Activated CD8-positive, alpha-beta memory T cell treated with anti-CD3 and anti-CD28 coated beads, Interleukin-2, amount 10 ng/mL, durations not matched to agents 7 days and 5 days (primary cell): ENCODE measurements at places on chromosomes 1 and 21. TPM values are rescaled to one million over a fixed set of nuclear protein-coding genes. Genes with fewer than 3 reads are reported as not detected.

BTG2 gene
- total RNA-seq: 72.2 TPM

TCHH gene
- 0.12 TPM for total RNA-seq

PCAT6 gene
- 0.94 TPM for total RNA-seq

DNA sequence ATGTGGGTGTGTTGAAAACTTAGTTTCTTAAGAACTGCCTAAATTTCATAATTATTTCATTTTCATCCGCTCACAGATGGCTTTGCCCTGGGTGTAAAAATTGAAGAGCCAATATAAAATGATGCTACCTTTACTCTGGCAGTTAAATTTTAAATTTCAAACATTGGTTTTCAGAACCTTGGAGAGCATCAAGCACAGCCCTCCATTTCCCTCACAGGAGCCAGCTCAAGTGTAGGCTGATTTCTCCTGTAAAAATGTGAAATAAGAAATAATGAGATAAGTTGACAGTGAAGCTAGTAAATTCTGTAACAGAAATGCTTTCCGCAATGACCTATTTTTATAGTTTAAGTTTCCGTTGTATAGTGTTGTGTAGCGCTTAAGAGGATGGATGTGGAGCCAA lies 53.9 kb upstream of the AKT3 start:
- DNase-seq: no peak

- no peak for DNase-seq
Measured at GRCh38 chr21:45698493-45699184, 55.1 kb downstream of the PCBP3 start.

GRCh38 chr1:109161858-109162606 lies 48.1 kb downstream of the ELAPOR1 start:
- peak; percentile 83 for DNase-seq

- no peak for DNase-seq
Measured at GRCh38 chr1:27356277-27356618, 10.5 kb downstream of the MAP3K6 start.

- no peak for DNase-seq
Measured at GRCh38 chr1:57719274-57719673, 295.4 kb upstream of the DAB1 start.
